MG63 (cell line): ENCODE measurements at places on chromosomes 5 and 9. TPM values are rescaled to one million over a fixed set of nuclear protein-coding genes. Genes with fewer than 3 reads are reported as not detected.

DNA sequence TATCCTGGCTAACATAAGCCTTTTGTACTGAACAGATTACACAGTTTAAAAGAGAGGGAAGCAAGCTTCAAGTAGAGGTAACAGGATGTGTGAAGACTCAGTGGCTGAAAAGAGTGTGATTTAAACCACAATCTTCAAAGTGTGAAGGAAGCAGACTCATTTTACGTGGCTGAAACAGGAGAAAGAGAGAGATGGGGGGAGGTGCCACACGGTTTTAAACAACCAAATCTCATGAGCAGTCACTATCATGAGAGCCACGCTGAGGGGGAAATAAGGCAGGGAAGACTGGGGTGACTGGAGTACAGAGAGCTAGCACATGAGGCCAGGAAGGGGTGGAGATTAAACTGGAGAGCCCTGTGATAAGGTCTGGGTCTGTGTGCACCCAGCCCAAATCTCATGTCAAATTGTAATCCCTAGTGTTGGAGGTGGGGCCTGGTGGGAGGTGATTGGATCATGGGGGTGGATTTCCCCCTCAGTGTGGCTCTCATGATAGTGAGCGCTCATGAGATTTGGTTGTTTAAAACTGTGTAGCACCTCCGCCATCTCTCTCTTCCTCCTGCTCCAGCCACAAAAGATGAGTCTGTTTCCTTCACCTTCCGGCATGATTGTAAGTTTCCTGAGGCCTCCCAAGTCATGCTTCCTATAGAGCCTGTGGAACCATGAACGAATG is 318.6 kb upstream of the CD180 start:
- no peak for DNase-seq

DNA sequence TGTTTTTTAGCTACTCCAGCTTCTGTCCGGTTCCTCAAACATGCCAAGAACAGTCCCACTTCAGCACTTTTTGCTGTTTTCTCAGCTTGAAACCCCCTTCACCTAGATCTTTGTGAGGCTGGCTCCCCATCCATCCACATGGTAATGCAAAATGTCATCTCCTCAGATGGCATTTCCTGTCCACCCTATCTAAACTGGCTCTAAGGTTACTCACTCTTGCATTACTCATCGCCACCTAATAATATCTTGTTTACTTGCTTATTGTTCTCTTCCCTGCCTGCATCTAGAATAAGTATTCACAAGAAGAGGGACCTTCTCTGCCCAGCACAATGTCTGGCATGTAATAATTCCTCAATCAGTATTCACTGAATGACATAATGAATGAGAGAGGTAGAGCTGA is 220.1 kb downstream of the FAM114A2 start:
- no peak for DNase-seq

Gene EPB41L4A
- total RNA-seq = 0.53 and 3.7 TPM in 2 replicates

- no peak for DNase-seq
Observed at GRCh38 chr5:125970631-125971307, 452.4 kb upstream of the GRAMD2B start.

- peak; percentile 63 for DNase-seq
Observed at GRCh38 chr9:132141344-132141947, 20.4 kb upstream of the NTNG2 start.

GRCh38 chr9:84554069-84554664 is 115.4 kb upstream of the NTRK2 start:
- DNase-seq = no peak

GRCh38 chr5:175753536-175754402 is 95.9 kb downstream of the HRH2 start:
- no peak for DNase-seq

GRCh38 chr5:1128977-1129710 is 17.3 kb upstream of the SLC12A7 start:
- DNase-seq = no peak

- DNase-seq = no peak
Observed at GRCh38 chr5:72937517-72938061, 18.3 kb upstream of the FCHO2 start.

DNA sequence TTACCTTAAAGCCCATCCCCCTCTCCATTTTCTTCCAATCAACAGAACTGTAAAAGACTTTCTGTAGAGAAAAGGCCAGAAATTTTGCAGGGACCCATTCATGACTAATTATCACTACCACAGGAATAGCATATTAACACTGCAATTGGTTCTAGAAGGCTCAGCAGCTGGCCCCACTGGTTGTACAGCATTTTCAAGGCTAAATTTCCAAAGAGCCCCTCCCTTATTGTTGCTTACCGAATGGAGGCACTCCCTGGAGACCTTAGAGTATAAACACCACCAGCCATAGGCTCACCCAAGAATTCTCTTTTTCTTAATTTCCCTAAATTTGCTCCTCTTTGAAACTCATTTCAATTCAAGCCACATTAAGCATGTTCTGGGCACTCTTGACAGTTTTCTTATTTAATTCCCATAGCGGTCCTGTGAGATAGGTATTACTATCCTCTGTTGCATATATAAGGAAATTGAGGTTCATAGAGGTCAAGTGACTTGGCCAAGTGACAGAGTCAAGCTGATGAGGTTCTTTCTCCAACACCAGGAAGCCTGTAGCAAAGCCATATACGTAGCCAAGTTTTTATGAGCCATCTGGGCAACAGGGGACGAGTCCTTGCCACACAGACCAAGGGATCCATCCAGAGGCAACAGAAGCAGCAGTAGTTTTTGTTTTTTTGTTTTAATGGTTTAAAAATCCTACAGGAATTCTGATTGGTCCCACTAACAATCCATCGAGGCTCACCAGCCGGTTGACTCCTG is 83.9 kb upstream of the NR5A1 start:
- no peak for DNase-seq

DNA sequence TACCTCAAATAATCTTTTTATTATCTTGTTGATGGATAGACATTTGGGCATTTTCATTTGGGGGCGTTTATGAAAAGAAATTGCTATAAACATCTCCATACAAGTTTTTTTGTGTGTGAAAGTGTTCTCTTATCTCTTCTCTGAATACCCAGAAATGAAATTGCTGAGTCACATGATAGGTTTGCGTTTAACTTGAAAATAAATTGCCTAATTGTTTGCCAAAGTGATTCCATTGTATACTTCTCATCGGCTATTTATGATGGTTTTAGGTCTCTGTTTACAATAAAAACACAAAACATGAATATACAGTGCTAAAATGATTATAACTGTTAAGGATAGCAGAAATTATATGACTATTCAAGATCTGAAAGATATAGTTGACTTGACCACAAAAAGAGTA is 361.7 kb downstream of the TAF11L14 start:
- no peak for DNase-seq

DNA sequence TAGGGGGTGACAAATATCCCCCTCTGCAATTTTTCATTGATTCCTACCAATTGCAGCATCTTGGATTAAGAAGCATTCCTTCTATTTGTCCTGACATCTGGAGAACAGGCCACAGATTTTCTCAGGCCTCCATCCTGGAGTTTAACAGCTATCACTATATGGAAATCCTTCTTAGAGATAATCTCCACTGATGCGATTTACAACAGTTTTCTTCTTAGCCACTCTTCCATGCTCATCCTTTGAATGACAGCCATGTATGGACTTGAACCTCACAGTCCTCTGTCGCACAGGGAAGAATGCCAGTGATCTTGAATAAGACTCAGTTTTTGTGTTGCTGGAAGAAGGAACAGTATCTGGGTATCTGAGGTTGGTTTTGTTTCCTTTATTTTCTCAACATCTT is 73.2 kb downstream of the PGM5 start:
- no peak for DNase-seq

DNA sequence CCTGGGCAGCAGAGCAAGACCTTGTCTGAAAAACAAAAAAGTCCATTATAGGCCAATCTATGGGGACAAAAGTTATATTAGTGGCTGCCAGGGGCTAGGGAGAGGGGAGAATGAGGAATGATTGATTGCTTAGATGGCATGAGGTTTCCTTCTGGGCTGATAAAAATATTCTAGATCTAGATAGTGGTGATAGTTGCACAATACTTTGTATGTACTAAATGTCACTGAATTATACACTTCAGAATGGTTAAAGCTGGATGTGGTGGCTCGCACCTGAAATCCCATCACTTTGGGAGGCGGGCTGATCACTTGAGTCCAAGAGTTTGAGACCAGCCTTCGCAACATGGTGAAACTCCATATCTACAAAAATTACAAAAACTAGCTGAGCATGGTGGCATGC is 42.8 kb upstream of the TEX48 start:
- DNase-seq = no peak

Gene FGF18
- 7.8 and 11.2 TPM in 2 replicates for total RNA-seq

Gene BHMT2
- total RNA-seq = 0.79 and 1.5 TPM in 2 replicates

Gene CCIN
- total RNA-seq = 0.36 TPM in 1 of 2 replicates, not detected in the other

Gene SPATA6L
- not detected in 2 replicates for total RNA-seq

GRCh38 chr5:180194410-180195345 is 14.3 kb downstream of the RASGEF1C start:
- no peak for DNase-seq

DNA sequence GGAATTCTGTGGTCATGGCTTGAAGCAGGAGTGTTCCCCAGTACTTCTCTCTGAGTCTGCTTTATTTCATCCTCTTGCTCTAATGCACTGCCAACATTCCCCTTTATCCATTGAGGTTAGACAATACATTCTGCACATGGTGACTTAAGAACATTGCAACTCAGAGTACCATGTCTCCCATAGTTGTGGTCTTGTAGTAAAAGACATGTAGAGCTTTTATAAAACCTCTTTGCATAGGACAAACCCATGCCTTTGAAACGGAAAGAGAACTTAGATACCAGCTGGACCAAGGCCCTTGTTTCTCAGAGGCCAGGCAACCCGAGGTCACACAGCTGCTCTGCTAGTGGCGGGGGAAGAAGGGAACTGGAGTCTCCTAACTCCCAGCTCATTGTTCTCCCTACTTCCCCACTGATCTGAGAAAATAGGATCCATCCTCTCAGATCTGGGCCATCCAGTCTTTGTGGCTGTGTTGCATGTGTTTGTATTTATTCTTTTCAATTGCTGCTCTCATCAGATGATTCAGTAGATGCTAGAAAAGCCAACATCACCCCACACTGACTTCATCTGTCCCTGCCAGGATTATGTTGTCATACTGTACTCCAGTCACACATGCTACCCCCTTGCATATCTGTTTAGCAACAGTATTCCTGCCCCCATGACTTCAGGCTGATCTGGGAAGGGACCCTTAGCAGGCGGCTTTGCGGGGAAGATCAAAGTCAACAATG is 236.9 kb downstream of the SAXO1 start:
- DNase-seq = no peak

- peak; percentile 8 for DNase-seq
Observed at GRCh38 chr9:75185585-75186170, 97.4 kb downstream of the OSTF1 start.

GRCh38 chr9:114501796-114502682 is 3.2 kb downstream of the WHRN start:
- DNase-seq = peak; percentile 77

DNA sequence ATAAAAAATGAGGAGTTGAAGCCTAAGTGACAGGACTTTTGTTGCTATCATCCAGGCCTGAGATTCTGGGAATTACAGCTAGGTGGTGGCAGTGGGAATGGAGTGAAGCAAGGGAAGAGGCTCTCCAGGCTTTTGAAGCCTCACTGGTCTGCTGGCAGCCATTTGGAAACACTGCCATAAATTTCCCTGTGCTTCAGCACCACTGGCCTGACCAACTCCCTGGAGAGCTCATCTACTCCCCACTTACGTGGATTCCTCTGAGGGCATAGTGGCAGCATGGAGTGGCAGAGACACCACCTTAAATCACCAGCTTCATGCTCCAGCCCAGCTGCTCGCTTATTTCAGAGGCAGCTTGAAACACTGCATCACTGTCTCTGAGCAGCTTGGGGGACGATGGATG is 518.2 kb downstream of the TLR4 start:
- peak; percentile 32 for DNase-seq

Gene NUTM2G
- not detected in 2 replicates for total RNA-seq

Gene FOXI1
- total RNA-seq = 0.59 TPM in 1 of 2 replicates, not detected in the other

Gene IRX1
- total RNA-seq = 7.4 and 16.7 TPM in 2 replicates

DNA sequence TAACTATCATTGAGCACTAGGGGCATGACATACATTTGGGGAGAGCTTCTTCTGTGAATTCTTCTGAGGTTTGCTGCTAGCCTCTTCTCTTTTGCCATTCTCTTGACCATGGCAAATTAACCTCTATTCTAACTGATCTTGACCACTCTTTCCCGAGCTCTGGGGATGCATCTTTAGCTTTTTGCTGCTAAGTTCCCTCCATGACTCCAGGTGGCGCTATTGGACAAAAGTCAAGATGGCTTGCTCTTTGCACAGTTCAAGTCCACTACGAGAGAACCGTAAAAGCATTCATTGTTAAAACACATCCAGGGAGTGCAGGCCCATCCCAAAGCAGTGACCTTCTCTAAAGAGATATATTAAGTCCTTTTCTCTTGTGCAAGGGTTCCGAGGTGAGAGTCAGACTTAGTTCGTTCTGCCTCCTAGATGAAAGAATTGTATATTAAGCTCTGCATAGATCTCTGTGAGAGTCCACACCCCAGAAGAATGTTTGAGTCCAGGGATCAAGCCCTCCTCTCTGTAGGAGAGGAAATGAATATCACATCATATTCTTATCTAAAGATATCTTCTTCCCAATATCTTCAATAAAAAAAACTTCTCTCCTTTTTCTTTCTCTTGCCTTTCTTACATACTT is 1152.9 kb upstream of the CDH6 start:
- peak; percentile 66 for DNase-seq

DNA sequence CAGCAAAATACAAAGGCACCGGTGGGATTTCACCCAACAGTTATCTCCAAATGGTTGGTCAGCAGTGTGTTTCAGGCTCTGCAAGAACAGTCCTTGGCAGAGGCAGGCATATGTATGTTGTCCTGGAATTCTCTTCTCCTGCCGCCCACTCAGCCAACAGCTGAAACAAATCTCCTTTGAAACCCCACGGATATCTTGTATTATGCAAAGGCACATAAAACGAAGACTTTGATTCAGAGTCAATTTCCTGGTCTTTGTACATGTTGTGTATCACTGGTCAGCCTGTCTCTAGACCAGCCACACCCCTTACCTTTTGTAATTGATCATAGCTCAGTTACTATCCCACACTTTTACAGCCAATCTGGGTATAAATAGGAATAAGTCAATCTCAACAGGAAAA is 29.2 kb downstream of the FREM1 start:
- DNase-seq = peak; percentile 60

DNA sequence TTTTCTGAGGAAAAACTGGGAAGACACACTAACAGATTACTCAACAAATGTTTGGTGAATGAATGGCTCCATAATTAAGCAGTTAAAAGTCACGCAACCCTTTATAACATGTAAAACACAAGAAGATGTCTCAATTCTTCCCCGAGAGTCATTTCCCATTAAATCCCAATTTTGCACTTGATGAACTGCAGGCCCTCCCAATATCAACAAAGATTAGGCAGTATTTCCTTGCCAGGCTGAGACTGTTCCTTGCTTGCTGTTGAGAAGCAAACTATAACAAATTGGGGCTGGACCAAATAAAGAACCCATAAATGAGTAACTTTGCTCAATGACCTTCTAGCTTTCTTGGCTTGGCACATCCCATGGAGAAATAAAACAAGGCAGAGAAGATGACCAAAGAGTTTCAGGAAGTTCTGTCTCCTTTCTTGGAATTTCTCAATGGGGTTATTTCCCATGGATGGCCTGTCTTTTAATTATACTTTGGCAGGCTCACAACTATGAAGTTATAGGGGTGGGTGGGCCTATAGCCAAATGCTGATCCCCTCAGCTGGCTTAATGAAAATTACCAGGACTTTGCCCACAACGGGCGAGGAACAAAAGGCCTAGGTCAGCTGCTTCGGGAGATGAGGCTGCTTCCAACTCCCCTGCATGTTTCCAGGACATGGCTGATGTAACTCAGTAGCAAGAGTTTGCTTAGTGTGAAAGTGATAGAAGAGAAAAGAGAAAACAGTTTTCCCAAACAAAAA is 243.1 kb upstream of the RFX3 start:
- peak; percentile 39 for DNase-seq
